ENCODE measurements at places on chromosomes 3 and 15.

- no peak for DNase-seq
These were observed 12.6 kb downstream of the SCN5A start for GRCh38 chr3:38636881-38637280.

- no peak for DNase-seq
These were observed 66.5 kb downstream of the RBMS3 start for GRCh38 chr3:29347412-29347811.

GRCh38 chr15:51181905-51182304, 87.2 kb upstream of the TNFAIP8L3 start:
- DNase-seq, result no peak

- DNase-seq, result no peak
These were observed 103.1 kb upstream of the DAZL start for GRCh38 chr3:16708285-16708684.

DNA sequence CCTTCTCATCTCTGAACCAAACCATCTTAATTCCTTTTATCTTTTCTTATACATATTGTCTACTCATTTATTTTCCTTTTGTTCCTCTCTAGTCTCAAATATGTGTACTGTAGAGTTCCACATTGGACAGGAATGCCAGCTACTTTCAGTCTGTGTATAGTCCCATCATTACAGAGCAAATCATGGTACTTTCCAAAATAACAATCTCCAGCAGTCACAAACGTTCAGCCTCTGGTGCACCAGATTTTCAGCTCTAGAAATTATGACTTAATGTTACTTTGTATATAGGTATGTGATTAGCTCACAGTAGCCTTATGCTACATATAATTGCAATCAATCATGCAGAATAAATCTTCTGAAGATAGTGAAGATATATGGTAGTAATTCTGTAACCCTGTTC, 32.5 kb upstream of the TM4SF4 start:
- no peak for DNase-seq

DNA sequence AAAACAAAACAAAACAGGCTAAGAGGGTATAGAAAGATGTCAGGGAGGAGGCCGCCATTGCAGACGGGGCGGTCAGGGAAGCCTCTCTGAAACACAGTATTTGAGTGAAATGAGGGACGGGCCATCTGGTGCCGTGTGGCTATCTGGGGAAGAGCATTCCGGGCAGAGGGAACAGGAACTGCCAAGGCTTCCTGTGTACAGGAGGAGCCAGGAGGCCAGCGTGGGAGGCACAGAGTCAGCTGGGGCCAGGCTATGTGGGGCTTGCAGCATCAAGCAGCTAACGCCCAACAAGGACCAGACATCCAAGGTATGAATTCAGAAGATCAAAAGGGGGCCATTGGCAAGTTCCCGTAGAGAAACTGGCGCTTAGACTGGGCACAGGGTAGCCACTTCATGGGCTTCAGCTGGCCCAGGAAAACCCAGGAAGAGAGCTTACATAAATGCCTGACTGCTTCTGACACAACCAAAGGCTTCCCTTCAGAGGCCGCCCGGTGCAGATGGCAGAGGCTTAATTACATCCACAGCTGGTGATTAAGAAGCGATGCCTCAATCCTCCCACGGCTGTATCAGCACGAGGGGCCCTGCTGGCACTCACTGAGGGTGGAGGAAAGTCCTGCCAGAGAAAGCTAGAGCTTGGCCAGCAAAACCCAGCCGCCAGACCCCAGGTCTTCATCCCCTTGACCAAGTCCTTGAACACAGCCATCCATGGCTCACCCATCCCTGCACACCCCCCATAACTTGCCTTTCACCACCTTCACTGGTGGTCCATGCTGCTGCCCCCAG, 144.9 kb downstream of the MEGF11 start:
- DNase-seq, result no peak

DNA sequence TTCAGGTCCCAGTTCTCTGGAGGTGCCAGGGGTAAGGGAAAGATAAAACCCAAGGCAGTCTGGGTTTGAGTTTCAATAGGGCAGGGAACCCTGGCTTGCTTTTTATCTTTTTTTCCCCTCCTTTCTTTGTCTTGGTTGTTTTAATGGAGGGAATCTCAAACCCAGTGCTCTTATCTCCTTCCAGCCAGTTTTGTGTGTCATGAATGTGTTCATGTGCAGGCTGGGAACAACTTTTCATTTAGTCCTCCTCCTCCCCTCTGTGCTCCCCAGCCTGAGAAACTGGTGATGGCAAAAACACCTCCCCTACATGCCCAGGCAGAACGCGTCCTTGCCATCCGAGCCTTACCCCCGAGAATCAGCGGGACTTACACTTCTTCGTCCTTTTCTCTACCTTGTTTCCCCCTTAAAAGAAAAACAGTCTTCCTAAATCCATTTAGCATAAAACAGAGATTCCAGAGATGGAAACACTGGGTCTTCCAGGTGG, 10.9 kb downstream of the SEMA3G start:
- no peak for DNase-seq

DNA sequence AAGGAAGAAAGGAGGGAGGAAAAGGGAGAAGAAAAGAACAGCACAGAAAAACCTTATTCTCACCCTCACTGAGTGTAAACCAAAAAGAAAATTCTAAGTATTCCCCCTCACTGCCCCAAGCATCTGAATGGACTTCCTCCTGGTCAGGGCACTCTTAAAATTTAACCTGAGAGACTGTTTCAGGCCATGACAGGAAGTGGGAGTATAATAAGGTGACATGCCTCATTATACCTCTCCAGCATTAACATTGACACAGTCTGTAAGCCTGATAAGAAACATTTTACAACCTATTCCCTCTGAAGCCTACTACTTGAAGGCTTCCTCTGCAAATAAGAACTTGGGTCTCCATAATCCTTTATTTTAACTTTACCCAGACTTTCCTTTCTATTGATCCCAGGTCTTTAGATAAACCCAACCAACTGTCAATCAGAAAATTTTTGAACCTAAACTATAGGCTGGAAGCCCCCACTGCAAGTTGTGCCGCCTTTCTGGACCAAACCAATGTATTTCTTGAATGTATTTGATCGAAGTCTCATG, 41.7 kb downstream of the SLCO2A1 start:
- no peak for DNase-seq

DNA sequence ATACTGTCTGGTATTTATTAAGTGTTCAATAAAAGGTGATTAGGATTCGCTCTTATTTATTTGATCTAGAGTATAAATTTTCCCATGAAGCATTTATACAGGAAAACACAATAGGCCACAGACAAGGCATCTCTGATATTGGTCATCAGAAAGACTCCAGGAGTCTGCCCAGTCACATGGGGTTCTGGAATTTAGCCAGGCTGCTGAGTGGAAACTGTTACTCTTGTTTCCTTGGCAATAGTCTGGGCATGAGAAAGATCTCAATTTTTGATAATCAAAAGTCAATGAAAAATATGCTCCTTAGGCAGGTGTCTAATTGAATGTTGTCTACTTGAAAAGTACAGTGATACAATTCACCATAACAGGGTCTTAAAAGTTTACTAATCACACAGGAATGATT, 161.2 kb downstream of the FRMD5 start:
- DNase-seq, result no peak

DNA sequence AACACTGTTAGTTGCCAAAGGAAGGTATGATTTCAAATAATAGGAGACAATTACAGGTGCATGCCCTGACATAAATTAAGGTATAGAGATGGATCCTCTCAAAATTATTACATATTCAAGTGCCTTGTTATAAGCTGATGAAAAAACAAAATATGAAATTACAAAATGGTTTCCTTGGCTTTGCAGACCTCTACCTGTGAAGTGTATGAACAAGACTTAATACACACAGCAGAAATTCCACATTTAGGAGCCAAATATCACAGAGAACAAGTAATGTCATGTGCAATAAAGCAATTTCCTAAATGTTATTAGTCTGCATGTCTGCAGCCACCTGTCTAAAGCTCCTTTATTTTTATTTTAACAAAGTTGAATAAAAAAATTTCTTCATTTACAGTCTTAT, 151.5 kb downstream of the ALCAM start:
- DNase-seq, result no peak

DNA sequence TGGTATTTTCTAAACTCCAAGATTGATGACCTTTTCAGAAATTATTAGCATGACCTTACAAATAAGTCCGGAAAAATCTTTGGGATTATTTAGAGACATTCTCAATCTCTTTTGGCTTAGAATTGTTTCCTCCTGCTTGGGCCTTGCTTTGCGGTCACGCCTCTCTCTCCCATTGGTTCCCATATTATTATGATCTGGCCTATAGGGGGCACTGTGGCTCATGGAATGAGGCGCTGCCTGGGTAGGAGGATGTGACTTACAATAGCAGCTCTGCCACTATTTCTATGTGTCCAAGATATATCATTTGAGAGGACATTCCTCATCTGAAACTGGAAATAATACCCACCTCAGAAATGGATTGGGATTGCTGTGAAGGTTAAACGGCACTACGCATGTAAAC, 464.9 kb downstream of the MFSD1 start:
- no peak for DNase-seq

DNA sequence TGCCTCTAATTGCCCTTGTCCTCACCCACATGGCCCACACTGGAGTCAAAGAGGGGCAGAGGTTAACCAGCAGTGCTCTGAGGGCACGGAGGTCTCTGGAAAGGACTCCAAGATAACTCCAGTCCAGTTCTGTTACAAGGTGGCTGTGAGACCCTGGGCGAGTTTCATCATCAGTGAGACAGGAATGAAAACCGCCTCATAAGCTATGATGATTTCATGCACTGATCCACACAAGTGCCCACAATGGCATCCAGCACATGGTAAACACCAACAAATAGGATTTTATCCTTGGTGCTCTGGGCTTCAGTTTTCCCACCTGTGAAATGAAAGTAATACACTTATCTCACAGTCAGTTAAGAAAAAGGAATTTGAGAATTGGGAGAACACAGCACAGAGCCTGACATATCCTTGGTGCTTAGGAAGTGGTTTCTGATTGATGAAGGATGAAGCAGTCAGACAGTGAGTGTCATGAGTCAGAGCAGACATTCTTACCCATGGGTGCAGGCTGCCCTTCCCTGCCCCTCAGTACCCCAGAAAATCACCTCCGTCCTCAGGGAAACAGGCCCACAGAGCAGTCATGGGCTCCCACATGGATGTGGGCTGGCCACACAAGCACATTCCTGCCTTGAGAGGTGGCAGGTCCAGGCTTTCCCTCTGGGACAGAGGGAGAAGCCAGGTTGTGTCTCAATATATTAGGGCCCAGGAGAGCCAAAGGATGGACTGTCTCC, 48.4 kb downstream of the DAPK2 start:
- no peak for DNase-seq

DNA sequence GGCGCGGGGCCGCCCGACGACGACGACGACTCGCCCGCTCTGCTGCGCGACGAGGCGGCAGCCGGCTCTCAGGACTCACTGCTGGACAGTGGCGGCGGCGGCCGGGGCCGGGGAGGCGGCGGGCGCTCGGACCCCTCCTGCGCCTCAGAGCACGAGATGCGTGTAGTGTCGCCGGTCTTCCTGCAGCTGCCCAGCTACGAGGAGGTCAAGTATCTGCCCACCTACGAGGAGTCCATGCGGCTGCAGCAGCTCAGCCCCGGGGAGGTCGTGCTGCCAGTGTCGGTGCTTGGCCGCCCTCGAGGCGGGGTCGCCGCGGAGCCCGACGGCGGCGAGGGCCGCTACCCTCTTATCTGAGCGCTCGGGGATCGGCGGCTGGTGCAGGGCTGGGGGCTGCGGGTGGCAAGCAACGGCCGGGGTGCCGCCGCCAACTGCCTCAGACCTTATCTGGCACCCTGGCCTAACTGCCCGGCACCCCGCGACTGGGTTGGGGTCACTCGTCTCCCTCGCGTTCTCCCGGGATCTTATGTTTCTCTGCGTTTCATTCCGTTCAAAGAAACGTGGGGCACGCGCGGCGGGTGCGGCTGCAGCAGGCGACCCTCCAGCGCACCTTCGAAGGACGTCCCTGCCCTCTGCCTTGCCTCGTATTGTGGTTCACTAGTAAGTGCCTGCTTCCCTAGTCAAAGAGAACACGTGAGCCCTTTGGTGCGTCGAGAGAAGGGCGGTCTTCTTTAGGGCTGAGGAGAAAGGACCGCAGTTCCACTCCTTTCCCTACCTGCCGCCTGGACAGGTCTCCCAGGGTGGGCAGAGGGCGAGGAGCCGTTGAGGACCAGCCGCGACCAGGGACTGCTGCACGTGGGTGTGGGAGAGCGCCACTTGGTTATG, 1.0 kb downstream of the C3orf80 start:
- DNase-seq, result no peak

- no peak for DNase-seq
These were observed 31.8 kb upstream of the ANP32A start for GRCh38 chr15:68852461-68852860.

GRCh38 chr3:129620828-129621559, 14.5 kb upstream of the PLXND1 start:
- DNase-seq, result no peak

DNA sequence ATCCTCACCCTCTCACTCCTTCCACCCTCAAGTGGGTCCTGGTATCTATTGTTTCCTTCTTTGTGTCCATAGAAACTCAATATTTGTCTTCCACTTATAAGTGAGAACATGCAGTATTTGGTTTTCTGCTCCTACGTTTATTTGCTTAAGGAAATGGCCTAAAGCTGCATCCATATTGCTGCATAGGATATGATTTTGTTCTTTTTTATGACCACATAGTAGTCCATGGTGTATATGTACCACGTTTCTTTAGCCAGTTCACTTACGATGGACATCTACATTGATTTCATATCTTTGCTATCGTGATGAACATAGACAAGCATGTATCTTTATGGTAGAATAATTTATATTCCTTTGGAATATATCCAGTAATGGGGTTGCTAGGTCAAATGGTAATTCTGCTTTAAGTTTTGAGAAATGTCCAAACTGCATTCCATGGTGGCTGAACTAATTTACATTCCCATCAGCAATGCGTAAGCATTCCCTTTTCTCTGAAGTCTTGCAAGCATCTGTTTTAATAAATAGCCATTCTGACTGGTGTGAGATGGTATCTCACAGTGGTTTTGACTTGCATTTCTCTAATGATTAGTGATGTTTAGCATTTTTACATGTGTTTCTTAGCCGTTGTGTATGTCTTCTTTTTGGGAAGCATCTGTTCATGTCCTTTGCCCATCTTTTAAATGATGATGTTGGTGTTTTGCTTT, 650.2 kb downstream of the ZNF385D start:
- no peak for DNase-seq

DNA sequence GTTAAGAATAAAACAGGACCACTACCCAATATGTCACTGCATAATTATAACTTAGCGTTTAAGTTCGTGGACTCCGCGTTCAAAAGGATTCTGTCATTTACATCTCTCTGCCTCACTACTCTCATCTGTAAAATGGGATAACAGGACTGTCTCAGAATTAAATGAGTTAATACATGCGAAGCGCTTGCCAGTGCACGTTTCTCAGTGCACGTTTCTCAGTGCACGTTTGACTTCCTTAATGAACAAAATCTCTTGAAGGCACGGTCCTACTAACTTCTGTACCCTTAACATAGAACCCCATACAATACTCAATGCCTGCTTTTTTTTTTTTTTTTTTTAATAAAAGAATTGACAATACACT, 499 bp downstream of the RABL3 start:
- no peak for DNase-seq
